ENCODE measurements at places on chromosomes 1 and 21.

- peak; percentile 82 for DNase-seq
Measured at GRCh38 chr1:234727018-234727940, 117.3 kb upstream of the IRF2BP2 start.

GRCh38 chr1:115705963-115706362, 62.6 kb downstream of the CASQ2 start:
- no peak for DNase-seq

GRCh38 chr1:4978660-4979390, 324.4 kb downstream of the AJAP1 start:
- no peak for DNase-seq

GRCh38 chr21:32173121-32173724, 105.6 kb downstream of the MIS18A start:
- DNase-seq = no peak

DNA sequence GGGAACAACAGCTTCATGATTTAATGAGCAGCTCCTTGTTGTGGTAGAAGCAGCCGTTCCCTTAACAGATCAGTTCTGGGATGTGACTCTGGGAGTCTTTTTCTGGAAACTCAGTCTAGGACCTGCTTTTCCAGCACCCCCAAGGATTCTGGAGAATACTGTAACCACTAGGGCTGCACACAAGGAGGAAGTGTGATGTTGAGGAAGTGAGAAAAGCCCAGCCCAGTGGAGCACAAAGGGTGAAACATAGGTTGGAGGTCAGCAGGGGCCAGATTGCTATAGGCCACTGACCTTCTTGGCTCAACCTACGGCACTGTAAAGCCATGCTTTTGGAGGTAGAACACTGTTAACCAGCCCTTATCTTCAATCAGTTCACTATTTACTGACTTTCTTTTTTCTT, 10.1 kb upstream of the PLA2G5 start:
- peak; percentile 82 for DNase-seq

- DNase-seq = no peak
Measured at GRCh38 chr1:177811429-177811828, 158.4 kb downstream of the SEC16B start.

DNA sequence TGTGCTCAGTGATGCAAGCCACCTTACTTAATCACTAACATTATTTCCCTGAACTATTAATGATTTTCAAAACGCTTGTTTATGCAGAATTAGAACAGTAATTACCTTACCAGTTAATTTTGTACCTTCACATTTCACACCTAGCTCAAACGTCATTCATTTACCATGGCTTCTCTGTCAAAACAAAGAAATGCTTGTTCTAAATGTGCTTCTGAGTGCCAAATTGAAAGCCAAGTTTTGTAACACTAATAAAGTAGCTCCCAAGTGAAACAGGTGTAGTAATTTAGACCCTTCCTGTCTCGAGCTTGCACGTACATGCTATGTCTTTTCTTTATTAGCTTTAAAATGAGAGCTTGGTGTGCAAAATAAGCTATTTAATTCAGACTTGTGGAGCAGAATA, 533.7 kb upstream of the PKN2 start:
- DNase-seq = no peak

DNA sequence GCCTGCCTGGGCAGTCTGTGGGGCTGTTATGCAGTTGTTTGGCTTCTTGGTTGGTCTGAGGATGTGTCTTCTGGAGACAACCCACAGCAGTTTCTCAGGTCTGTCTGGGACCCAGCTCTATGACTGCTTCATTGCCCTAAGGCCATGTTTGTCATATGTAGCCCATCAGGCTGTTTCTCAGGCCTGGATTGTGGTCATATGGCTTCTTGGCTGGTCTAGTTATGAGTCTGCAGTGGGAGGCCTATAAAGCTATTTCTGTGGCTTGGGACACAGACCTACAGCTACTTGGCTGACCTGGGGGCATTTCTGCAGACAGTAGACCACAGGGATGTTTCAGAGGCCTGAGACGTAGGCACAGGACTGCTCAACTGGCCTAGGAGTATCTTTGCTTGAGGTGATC, 41.5 kb downstream of the CHIA start:
- no peak for DNase-seq

DNA sequence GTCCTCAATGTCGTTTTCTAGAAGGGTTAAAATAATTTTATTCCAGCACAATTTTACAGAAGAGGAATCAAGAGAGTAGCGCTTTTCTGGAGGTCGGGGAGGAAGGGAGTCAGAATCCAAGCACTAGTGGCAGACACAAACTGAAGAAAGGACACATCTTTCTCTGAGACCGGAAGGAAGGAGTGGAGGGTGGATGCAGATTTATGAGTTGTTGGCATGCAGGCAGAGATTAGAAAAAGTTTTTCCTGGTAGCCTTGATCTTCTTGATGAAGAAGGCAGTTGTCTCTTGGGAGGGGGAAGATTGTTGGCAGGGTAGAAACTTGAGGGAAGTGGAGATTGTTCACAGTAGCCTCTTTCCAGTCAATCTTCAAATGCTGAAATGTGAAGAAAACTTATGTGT, 149.8 kb downstream of the PAPPA2 start:
- DNase-seq = no peak

GRCh38 chr1:223702735-223703667, 9.3 kb upstream of the CAPN2 start:
- DNase-seq = peak; percentile 70

- DNase-seq = no peak
Measured at GRCh38 chr1:77057994-77058585, 161.1 kb downstream of the PIGK start.

Measured in MV-4-11 (cell line).